SJSA1 (cell line): ENCODE measurements at places on chromosomes 4 and X.

GRCh38 chrX:71253253-71254091 is 468 bp downstream of the ZMYM3 start:
- peak; percentile 1 for DNase-seq

DNA sequence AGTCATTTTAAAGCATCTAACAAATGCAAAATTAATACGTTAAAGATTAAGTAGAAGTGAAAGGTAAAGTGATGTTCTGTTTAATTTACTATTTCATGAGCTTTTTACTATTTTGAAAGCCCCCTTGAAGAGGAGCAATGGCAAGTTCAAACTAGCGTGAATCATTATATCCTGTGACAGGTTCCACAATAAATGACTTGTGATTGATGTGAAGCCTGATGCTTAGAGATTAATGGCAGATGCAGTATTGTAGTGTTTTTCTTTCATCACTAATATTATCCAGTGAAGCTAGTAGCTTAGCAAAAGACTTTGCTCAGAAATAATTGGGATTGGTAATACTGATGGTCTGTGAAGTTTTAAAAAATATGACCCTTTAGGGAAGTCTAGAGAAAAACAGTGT is 57.3 kb downstream of the STOX2 start:
- no peak for DNase-seq

DNA sequence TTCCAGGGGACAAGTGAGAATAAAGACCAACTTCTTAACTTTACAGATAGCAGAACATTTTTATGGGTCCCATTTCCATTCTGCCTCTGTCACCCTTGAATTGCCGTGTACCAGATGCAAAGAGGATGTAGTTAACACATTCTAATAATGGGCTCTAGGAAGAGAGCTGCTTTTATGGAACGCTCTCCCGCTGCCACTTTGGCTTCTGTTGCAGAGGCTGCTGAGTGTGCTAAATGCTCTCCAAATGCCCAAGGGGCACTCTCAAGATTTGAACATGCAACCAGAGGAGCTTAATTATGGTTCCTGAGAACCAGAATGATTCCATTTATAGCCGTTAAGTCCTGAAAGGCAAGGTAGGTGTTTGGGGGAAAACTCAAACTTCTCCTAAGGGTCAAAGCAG is 28.1 kb upstream of the GPC3 start:
- DNase-seq: no peak

DNA sequence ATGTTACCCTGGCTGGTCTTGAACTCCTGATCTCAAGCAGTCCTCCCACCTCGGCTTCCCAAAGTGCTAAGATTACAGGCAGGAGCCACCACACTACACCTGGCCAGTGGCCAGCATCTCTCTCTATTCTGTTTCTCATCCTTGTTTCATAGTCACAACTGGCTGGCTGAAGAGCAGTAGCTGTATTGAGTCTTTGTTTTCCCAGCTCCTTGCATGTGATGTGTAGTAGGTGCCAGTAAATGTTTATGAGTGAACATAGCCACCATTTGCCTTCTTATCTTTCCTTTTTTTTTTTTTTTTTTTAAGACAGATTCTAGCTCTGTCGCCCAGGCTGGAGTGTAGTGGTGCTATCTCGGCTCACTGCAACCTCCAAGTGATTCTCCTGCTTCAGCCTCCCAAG is 23.6 kb downstream of the NUDT9 start:
- DNase-seq: no peak

- no peak for DNase-seq
Observed at GRCh38 chr4:158056689-158057245, 116.1 kb downstream of the GASK1B start.

- DNase-seq: no peak
Observed at GRCh38 chr4:45442466-45442865, 681.4 kb downstream of the GABRG1 start.

- no peak for DNase-seq
Observed at GRCh38 chr4:9942921-9943600, 78.2 kb downstream of the SLC2A9 start.

DNA sequence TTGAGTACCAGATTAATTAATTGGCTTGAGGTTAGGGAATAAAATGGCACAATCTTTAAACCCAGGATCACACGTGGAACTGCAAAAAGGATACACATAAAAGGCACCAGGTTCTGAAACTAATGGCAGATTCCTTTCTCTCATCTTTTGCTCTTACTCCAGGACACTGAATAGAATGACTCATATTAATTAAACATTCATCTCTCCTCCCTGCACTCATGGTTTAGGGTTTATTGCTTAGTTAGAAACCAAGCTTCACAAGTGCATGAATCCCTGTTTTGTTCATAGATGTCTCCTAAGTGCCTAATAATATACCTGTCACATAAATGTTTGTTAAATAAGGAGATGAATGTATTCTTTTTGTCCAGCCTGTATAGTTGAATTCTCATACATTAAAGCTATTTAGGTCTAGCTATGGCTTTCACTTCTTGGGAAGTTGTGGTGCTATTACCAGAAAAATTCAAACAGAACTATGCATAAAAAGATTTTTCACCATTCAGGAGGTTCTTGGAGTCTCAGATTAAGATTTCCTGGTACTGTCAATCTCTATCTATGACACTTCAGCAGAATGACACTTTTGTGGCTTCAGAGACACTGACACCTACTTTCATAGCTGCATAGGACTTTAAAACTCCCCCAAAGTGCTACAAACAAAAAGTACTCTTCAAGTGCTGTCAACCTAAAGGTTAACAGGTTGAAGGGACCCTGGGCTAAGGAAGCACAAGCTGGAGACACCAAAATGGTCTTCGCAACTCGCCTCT is 7.4 kb downstream of the CORIN start:
- DNase-seq: no peak

- no peak for DNase-seq
Observed at GRCh38 chr4:146232131-146232722, 17.9 kb downstream of the REELD1 start.

- DNase-seq: peak; percentile 60
Observed at GRCh38 chrX:9708923-9709553, 56.6 kb downstream of the GPR143 start.

DNA sequence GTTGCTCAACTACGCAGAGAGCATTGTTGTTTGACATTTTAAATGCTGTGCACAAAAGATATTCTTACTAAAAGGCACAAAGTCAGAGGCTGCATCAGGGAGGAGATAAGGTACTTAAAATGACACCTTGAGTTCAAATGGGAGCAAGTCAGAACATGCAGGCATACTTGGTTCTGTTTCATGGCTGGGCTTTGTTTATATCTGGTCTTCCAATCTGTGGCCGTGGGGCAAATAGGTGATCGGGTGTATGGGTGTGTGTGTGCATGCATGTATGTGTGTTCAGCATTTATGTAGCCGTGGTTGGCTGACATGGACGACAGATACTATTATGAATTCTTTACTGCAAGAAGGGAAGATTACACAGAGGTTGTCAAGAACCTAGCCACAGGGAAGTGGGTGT is 106.1 kb downstream of the RASL11B start:
- DNase-seq: no peak

DNA sequence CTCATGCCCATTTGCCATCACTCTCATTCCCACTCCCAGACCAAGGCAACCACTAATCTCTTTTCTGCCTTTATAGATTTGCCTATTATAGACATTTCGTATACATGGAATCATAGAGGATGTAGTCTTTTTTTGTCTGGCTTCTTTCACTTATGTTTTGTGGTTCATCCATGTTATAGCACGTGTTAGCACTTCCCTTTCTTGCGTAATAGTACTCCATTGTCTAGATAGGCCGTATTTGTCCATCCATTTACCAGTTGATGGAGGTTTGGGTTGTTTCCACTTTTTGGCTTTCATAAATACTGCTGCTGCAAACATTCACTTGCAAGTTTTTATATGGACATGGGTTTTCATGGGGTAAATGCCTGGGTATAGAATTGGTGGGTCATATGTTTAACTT is 48.4 kb downstream of the KIF4A start:
- DNase-seq: no peak

- DNase-seq: no peak
Observed at GRCh38 chr4:178387756-178388155, 945.5 kb upstream of the AGA start.
